ENCODE measurements at places on chromosomes 5 and 9.

DNA sequence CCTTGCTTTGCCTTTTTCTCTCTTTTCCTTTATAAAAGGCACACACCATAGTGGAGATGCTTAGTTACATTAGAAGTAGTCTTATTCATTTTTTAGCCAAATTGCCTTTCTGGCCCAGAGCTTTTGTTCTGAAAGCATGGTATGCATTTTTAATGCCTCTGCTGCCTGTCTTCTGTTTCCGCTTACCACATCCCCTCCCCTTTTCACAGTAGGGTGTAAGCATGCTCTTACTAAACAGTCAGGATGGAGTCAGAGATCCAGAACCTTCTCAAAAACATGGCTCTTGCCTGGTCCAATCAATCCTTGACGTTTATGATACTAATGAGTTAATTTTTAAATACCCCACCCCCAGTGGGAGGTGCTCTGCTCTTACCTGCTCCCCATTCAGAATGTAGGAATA, 22.5 kb downstream of the PPP3R2 start:
- DNase-seq, result peak; percentile 16

GRCh38 chr5:12272389-12272788, 368.1 kb upstream of the CTNND2 start:
- no peak for DNase-seq

GRCh38 chr9:130921989-130922892, 16.8 kb downstream of the FIBCD1 start:
- no peak for DNase-seq

- no peak for DNase-seq
Observed at GRCh38 chr5:118007262-118007661, 981.1 kb downstream of the DTWD2 start.

DNA sequence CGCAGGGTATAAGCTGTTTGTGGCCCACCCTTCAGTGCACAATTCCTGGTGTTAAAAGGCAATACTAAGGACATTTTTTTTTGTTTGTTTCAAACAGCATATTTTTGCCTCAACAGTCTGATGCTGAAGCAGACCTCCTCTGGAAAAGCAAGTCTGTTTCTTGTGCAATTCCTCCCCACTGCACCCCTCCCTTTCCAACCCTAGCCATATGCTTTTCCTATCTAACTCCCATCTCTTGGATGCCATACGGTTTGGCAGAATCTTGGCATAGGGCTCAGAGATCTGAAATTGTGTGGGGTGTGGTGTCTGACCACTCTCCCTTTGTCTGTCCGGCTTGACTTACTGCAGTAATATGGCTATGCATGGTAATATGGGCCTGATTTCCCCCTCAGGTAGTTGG, 161.6 kb downstream of the TMEM38B start:
- no peak for DNase-seq

DNA sequence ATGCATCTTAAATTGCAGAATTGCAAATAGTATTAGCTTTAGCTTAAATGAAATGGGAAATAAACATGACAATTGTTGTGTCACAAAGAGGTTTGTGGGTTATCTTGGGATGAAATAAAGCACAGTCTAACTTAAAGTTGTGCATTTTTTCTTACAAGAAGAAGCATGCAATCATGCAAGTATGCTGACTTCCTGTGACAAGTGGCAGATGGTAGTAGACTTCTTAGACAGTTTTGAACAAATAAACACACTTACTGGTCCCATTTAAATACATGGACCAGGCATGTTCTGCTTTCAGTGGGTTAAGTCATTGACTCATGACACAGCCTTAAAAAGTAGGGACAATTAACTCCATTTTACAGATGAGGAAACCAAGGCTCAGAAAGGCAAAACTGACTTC, 15.9 kb upstream of the C5orf63 start:
- DNase-seq, result no peak

- DNase-seq, result no peak
Observed at GRCh38 chr9:126842977-126843799, 17.3 kb upstream of the ZBTB34 start.

DNA sequence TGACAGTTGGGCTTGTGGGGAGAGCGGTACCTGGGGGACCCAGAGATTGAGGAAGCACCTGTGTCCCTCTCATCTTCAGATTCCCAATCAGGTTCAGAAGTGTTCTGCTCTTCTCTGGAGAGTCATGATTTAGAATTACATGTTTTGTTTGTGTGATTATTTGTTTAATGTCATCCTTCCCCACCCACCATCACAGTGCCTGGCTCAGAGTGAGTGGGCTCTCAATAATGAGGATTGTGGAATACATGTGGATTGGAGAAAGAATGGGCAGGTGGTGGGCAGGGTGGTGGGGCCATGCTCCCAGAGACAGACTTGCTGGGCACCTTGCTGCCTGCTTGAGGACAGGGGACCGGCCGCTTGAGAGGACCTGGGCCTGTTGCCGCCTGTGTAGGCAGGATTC, 88.0 kb downstream of the PPARGC1B start:
- no peak for DNase-seq

GRCh38 chr5:33612386-33612785, 171.6 kb downstream of the TARS1 start:
- DNase-seq, result no peak

DNA sequence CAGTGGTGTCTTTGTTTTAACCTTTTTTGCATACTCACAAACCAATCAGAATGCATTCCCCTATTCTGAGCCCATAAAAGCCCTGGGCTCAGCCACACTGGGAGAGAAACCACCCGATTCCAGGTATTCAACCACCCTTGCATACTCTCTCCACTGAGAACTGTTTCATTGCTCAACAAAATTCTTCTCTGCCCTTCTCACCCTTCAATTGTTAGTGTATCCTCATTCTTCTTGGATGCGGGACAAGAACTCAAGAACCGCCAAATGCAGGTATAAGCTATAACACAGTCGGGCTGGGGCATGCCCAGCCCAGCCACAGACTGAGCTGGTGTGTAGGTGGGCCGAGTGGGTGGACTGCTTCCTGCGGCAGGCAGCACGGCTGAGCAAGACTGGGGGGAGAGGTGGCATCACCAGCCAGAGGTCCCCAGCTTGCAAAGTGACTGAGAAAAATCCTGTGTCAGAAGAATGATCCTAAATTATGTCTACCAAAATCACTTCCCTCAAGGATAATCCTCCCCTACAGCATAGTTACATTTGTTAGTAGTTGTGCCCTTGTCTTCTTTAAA, 141.0 kb downstream of the SSBP2 start:
- DNase-seq, result no peak

DNA sequence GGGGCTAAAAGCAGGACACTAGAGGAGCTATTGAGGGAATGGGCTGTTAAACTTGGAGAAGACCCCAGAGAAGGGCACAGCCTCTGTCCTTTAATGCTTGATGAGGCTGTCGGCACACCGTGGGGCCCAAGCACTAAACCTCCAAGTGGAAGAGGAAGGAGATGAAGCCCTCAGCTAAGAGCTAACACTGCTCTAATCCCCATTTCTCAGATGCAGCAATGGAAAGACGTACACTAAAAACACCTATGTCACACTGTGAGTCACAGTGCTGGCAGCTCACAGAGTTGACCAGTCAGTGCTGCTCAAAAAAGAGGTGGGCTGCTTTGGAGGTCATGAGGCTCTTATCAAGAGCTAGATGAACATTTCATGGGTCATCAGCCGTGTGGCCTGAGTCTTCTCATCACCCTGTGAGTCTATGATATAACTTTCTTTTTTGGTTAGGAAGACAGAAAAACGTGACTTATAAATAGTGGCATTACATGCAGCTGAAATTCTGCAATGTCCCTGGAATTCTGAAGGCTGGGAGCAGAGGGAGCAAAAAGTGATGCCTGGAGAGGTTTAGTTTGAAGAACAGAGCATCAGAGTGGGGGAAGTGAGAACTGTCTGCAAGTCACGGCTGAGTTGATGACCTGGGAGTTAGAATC, 21.5 kb downstream of the TNFSF8 start:
- DNase-seq, result peak; percentile 33

DNA sequence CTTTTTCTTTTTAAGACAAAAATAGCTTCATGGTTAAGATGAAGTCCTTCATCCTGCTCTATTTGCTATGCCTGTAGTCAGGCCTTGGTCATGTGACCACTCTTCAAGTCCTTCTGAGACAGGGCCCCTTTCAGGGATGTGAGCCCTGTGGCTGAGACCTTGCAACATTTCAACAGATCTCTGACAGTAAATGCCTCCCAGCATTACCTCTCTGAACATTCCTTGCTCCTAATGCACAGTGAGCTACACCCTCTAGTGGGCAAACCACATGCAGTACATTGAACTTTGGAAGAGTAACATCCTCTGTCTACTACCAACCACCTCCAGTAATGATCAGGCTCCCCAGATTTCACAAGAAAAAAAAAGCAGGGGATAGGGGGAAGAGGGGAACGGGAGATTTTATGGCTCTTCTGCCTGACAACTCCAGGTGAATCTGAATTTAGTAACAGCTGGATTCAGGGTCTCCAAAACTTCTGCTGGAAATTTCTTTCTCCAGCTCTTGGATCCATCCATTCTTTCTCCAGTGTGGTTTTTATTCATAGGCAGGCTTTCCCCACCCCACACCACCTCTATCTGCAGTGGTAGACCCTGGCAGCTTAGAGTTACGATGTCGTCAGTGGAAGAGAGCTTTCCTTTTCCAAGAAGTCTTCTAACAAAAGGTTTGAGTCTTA, 8.9 kb upstream of the FBXO38 start:
- peak; percentile 25 for DNase-seq

DNA sequence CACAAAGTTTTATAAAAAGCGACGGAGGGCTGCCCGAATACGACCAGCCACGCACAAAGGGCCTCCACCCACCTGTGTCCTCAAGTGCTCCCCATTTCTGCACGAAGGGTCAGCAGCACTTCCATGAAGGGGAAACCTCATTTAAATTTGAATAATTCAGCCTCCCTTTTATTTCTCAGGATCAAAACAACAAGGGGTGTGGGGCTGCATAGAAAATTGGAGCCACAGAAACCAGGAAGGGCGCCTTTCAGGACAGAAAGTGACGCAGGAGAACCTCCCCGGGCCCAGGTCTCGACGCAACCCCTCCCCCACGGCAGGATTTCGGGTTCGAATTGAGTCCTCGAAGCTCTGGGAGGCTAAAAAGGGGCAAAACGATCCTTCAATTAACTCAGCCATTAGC, 2.1 kb downstream of the NRARP start:
- DNase-seq, result no peak

DNA sequence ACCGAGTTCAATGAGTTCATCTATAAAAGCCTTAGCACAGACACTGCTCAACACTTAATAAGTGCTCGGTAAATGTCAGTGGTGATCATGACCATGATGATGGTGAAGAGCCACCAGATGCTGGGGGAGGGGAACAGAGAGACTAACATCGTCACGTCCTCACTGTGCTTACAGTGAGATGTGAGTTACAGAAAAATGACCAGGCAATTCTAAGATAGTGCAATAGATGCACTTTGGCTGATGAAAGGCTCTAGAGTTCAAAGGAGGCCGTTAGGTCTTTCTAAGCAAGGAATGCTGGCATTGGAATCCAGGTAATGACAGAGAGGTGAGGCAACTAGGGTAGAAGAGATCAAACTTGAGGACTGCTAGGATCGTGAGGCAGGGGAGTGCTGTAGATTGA, 36.7 kb downstream of the ARL15 start:
- DNase-seq, result no peak

- DNase-seq, result no peak
Observed at GRCh38 chr9:104779946-104780535, 16.1 kb downstream of the NIPSNAP3B start.

Data from CD4-positive, alpha-beta T cell treated with Interleukin-6 for 4 hours (primary cell).